ENCODE measurements at places on chromosomes 5 and 9.

DNA sequence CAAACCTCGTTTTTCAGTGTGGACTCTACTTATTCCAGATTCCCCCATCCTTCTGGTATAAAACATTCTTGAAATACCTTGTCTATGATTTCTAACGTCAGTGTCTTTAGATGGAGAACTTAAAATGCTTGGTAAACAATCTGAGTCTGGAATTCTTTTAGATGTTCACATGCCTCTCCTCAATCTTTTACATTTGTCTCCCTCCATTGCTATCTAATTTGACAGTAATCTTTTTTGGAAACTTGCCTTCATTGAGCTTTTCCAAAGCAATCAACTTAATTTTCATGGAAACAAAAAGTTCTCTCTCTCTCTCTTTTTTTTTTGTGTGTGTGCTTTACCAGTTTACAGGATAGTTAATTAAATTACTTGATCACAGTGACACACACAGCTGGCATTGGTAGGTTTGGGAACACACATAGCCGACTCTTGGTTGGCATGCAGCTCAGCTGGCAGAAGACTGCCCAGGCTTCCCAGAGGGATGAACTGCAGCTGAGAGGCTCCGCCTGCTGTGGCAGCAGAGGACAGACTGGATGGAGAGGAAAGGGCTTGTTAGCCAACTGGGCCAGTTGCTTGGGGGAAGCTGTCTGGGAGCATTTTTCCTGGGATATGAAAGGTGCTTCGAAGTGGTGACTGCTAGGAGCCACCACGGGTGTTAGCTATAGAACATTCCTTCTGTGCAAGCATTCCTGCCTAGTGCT, 271.3 kb downstream of the ZSWIM6 start:
- no peak for DNase-seq

GRCh38 chr5:146048994-146049703, 56.2 kb downstream of the PLAC8L1 start:
- peak; percentile 65 for DNase-seq

DNA sequence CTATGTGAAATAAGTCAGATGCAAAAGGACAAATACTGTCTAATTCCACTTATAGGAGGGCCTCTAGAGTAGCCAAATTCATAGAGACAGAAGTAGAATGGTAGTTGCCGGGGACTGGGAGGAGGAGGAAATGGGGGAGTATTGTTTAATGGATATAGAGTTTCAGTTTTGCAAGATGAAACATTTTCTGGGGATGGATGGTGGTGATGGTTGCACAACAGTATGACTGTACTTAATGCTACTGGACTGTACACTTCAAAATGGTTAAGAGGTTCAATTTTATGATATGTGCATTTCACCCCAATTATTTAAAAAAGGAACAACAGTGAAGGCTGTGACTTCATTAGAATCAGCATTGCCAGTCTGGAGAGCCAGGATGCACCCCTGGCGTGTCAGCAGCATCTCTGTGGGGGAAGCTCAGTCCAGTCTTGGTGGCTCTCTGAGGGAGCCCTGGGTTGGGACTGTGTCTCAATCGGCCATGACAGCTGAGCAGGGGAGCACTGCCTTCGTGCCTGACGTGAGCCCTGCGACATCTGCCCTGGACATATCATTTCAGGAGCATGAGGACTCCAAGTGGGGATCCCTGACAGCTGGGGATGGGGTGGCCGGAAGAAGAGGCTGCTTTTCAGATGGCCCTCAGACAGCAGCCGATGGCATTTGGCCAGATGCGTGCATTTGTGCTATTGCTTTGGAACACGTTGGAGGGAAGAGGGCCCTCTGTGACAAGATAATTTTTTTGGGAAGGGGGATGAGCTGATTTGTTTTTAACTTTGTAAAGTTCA, 130.8 kb upstream of the STC2 start:
- no peak for DNase-seq

- no peak for DNase-seq
These were observed 269.2 kb upstream of the TNC start for GRCh38 chr9:115386963-115387770.

DNA sequence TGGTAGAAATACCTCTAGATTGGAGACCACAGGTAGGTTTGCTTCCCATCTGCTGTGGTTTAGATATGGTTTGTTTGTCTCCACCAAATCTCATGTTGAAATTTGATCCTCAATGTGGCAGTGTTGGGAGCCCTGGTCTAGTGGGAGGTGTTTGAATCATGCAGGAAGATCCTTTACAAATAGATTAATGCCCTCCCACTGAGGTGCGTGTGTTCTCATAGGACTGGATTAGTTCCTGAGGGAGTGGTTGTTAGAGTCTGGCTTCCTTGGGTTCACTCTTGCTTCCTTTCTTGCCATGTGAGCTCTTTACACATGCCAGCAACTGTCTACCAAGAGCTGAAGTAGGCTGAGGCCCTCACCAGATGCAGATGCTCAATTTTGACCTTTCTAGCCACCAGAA, 391.1 kb upstream of the GRIA1 start:
- no peak for DNase-seq

DNA sequence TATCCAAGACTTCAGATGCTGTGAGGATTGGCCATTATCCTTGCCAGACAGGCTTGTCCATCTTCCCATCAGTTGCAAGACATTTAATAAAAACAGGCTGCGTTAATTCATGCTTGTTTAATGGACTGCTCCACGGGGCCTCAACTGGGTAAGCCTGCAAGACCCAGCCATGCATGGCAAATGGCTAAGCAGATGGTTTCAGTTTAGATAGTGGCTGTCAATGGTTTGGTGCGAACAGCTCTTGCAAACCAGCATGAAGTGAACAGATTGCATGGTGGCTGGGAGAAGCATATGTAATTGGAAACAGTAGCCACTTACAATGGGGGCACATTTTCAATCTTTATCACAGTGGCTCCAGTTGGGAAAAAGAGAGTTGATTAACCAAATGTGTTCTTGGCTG, 628.2 kb upstream of the KLF4 start:
- DNase-seq: peak; percentile 8

DNA sequence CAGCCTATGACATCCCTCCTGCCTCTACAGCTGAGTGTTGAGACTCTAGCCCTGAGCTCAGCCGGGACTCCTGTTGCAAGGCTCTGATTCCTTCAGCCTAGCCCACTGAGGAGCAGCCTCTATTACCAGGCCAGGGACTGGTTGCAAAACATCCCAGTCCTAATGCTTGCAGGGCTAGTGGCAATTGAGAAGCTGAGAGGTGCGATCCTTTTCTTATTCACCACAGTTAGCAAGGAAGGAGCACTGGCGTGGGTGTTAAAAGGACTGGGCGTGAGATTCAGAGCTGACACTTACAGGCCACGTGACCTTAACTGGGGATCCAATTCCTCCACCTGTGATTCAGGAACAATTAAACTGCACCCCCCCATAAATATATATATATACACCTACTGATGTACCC, 58.8 kb downstream of the GARNL3 start:
- DNase-seq: no peak

DNA sequence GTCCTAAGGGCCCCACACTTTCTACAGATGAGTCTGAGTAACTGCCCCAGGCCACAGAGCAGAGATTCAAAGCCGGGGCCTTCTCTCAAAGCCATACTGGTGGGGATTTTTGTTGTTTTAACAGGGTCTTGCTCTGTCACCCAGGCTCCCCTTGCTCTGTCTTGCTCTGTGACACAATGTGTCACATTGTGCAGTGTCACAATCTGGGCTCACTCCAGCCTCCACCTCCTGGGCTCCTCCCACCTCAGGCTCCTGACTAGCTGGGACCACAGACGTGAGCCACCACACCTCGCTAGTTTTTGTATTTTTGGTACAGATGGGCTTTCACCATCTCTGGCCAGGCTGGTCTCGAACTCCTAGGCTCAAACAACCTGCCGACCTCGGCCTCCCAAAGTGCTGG, 8.6 kb downstream of the AGPAT2 start:
- DNase-seq: no peak

- peak; percentile 18 for DNase-seq
These were observed 703 bp downstream of the FAM120AOS start for GRCh38 chr9:93452710-93453046.

- DNase-seq: no peak
These were observed 1.1 kb upstream of the SNAPC3 start for GRCh38 chr9:15421532-15421931.

All from nephron progenitor cell (in vitro differentiated cells).